Fibroblast of pulmonary artery (primary cell): ENCODE measurements at places on chromosomes 16 and 17.

DNA sequence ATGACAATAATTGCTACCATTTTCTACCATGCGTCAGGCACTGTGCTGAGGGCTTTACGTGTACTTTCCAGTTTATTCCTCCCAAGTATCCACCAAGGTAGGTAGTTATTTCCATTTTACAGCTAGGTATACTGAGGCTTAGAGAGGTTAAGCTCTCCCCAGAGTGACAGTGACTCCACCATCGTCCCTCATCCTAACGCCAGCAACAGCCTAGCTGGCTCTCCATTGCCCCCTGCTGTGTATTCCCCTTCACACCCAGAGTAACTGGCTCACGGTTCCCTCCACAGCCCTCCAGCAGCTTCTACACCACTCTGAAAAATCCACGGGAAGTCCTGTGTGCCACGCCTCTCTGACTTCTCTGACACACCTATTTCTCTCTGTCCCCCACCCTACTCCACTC is 7.1 kb upstream of the ASGR1 start:
- peak; percentile 16 for DNase-seq

GRCh38 chr17:68199837-68200688 is 47.8 kb upstream of the AMZ2 start:
- no peak for DNase-seq

GRCh38 chr16:1058216-1058615 is 14.3 kb upstream of the SSTR5 start:
- no peak for DNase-seq

- peak; percentile 26 for DNase-seq
These were observed 6.2 kb downstream of the C1QL1 start for GRCh38 chr17:44961921-44962350.

GRCh38 chr17:33090806-33091205 is 99.2 kb downstream of the SPACA3 start:
- no peak for DNase-seq

GRCh38 chr16:78437352-78437968 is 338.0 kb downstream of the WWOX start:
- DNase-seq, result peak; percentile 4

DNA sequence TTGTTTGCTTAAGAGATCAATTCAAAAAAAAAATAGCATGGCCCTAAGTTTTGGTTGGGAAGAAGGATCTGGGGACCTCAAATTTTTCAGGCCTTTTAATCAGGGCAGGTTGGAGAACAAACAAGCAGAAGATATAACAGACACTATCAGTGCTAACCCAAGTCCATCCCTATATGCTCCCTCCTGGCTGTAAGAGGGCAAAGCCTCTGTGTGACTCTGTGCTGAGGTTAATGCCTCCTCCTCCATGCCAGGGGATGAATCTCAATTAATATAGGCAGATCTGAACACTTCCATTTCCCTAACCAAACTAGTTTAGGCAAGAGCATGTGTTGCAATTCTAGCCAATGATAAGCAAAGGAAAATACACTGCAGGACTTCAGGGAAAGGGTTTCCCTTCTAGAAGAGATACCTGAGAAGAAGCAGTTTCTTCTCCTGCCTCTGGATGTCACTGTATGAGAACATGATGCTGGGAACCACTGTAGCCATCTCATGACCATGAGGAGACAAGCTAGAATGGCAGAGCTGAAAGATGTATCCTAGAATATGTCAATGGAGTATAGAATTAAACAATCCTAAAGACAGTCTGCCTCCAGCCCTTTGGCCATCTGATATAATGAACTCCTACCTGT is 76.0 kb downstream of the CHD9NB start:
- DNase-seq, result peak; percentile 61

DNA sequence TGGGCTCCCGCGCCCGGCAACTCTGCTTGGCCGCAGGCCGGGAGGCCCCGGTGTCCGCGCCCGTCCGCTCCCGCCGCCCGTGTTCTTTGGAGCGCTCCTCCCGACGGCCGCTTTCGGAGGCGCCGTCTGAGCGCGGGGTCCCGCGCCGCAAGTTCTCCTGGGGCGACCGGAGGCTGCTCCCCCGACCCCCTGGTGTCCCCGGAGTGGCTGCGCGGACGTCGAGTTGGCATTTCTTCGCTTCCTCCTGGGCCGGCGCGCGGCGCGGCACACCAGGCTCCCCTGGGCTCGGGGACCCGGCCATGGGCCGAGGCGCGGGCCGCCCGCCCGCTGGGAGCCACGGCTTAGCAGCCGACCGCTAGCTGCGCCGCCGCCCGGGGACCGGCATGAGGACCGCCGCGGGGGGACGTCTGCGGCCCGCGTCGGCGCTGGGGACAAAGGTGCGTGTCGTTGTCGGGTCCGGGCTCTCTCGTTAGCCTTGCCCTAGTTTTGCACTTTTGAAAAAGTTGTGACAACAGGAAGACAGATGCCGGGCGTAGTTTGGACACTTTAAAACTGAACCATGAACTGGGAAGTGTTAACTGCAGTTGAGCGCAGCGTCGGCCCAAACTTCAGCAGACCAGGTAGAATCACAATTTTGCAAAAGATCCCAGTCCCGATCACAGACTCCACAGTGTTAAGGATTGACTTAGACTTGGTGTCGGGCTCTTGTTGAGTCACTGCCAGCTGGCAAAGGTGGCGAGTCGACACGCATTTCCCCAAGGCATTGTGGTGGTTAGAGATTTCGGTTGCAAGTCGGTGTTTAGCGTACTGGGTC is 700 bp downstream of the UBN1 start:
- DNase-seq, result peak; percentile 70

GRCh38 chr16:57260294-57260929 is 15.4 kb downstream of the ARL2BP start:
- peak; percentile 84 for DNase-seq

GRCh38 chr17:75979705-75980187 is 706 bp downstream of the TEN1 start:
- DNase-seq, result no peak

DNA sequence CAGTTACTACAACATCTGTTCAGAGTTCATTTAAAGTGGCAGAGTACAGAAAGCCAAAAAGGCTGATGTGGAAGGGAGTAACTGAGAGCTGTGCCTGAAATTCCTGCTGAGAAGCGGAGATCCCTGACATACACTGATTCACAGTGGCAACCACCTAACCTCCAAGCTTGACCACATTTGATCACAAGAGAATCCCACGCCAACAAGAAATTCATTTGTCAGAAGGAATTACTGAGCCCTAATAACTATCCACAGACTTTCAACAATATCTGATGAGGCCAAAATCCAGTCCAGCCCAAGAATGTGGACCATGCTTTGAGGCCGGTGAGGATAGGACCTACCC is 168.5 kb upstream of the RPH3AL start:
- DNase-seq, result peak; percentile 10

DNA sequence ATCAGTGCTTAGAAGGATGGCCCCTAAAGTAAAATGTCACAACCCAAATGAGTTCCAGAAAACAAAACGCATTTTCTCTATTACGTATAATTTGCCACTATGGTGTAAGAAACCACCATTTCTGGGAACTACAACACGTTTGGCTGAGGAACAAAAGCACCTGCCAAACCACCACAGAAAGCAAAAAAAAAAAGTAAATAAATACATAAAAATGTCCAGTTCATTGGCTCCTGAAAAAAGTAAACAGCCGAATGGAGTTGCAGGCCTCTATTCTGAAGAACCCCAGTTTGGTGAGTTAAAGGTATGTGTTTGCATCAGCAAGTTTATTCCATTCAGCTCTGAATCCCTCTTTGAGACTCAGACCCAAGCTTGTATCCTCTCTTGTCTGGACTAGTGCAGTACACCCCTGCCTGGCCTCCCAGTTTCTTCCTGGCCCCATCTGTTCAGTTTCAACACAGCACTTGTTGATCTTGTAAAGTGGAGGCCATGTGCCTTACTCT is 36.9 kb downstream of the ERN1 start:
- no peak for DNase-seq

- peak; percentile 95 for DNase-seq
These were observed 8.5 kb downstream of the ITGA3 start for GRCh38 chr17:50064253-50065001.

DNA sequence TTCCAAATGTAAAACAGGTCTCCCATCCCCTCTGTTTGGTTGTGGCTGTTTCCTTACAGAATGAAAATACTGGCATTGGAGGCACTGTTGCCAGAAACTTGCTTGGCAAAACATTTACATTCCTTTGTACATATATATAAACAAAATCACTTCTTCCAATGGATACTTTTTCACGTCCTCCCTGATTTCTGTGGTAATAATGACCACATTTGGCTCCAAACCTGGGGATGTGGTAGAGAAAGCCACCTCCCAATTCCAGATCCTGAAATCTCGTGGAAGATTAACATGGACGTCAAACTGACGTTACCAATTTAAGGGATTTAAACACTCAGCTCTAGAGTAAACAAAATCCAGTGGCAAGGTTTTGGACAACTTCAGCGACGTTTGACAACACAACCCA is 370.8 kb upstream of the ZFHX3 start:
- DNase-seq, result no peak

DNA sequence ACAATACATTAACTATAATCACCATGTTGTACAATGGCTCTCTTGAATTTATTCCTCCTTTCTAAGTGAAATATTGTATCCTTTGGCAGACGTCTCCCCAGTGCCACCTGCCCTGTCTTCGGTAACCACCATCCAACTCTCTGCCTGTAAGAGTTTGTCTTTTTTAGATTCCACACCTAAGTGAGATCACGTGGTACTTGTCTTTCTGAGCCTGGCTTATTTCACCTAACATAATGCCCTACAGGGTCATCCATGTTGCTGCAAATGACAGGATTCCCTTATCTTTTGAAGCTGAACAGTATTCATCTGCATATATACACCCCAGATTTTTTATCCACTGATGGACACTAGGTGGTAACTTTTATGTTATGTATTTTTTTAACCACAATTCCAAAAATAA is 24.2 kb downstream of the ORC6 start:
- DNase-seq, result no peak

DNA sequence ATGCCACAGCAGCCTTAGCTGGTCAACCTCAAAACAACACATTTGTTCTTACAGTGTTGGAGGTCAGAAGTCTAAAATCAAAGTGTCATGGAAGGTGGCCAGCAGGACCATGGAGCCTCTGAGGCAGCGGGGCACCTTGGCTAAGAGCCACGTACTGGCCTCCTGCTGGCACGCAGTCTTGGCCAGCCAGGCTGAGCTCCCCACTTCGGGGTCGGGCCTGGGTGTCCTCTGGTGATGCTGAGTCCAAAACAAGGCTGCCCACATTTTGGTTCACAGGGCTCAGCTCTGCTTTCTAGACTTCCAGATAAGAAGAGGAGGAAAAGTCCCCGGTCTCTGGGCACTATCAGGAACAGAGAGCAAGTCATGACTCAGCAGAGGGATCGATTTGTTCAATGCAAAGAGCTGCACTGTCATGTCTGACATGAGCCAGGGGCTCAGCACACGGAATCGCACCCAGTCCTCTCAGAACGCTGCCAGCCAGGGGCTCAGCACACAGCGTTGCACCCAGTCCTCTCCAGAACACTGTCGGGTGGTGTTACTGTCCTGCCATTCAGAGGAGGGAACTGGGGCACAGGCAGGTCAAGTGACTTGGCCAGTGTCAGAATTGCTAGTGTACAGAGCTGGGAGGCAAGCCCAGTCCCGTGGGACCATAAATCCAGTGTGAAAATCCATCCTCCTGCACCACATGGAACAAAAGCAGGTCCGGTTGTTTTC is 2.5 kb downstream of the LGALS9 start:
- DNase-seq, result no peak

DNA sequence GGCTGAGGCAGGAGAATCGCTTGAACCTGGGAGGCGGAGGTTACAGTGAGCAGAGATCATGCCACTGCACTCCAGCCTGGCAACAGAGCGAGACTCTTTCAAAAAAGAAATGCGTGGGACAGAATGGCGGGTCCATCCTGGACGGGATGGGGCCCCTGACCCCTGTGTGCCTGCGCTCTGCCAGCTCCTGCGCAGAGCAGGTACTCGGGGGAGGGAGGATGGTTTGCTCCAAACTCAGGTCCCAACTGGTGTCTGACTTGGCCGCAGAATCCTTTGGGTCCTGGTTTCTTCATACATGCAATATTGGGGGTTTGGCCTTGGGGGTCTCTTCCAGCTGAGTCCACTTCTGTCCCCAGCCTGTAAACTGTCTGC is 10.4 kb downstream of the CHMP6 start:
- DNase-seq, result no peak

- DNase-seq, result no peak
These were observed 368.0 kb downstream of the FOXL1 start for GRCh38 chr16:86946396-86946795.

- peak; percentile 53 for DNase-seq
These were observed 51.3 kb upstream of the ADORA2B start for GRCh38 chr17:15893658-15894024.

- DNase-seq, result no peak
These were observed 167.0 kb downstream of the MRM1 start for GRCh38 chr17:36768394-36768793.

GRCh38 chr16:72500545-72500944 is 328.6 kb upstream of the PMFBP1 start:
- DNase-seq, result no peak

GRCh38 chr17:11986942-11987329 is 10.3 kb downstream of the ZNF18 start:
- DNase-seq, result peak; percentile 76

- no peak for DNase-seq
These were observed 1.9 kb upstream of the DHRS13 start for GRCh38 chr17:28904800-28905199.

GRCh38 chr17:81371910-81372760 is 23.1 kb upstream of the BAHCC1 start:
- peak; percentile 61 for DNase-seq

DNA sequence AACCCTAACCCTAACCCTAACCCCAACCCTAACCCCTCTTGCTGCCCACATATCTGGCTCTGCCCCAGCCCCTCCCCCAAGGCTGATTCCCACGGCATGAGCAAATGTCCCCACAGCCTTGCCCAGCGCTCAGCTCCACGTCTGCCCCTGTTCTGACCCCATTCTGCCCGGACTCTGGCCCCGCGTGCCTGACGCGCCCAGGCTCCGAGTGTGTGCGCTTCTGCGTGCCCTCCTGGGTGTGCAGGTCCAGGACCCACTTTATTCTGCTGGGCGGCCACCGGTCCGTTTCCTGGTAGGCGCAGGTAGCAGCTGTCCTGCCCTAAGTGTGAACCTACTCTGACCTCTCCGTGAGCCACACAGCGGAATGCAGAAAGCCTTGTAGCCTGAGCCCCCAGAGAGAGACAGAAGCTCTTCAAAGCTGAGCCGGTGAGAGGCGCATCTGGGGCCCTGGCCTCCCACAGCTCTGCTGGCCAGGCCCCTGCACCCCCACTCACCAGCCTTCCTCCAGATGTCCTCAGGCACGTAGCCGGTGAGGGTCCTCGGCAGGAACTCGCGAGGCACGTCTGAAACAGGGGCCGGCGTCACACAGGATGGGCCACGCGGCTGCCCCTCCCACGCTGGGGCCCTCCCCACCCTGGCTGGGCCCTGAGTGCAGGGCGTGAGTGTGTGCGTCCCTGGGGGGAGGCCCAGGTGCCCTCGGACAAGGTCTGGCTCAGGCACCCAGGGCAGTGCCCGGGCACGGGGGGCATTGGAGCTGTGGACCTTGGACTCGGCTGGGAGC is 14.0 kb upstream of the PABPN1L start:
- DNase-seq, result no peak

- DNase-seq, result no peak
These were observed 77.4 kb downstream of the LMF1 start for GRCh38 chr16:893360-893759.
